ENCODE measurements at places on chromosomes 2 and 18.

DNA sequence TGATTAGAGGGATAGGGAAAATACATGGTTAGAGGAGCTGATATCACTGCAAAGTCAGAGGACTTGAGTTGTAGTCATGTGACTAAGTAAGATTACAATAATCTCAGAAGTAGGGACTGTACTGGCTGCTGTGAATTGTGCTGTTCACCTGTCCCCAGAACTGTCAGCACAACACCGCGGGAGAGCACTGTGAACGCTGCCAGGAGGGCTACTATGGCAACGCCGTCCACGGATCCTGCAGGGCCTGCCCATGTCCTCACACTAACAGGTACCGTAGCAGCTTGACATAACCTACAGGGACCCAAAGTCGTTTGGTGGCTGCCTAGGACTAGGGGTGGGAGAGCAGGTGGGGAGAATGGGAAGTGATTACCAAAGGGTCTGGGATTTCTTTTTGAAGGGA, 132.8 kb upstream of the TTC39C start:
- no peak for DNase-seq

- DNase-seq = no peak
These were observed 36.9 kb upstream of the SLC14A1 start for GRCh38 chr18:45686891-45687611.

- no peak for DNase-seq
These were observed 157.6 kb downstream of the FAM210A start for GRCh38 chr18:13568443-13569392.

- no peak for DNase-seq
These were observed 57.9 kb downstream of the POLR1A start for GRCh38 chr2:86047575-86048382.

DNA sequence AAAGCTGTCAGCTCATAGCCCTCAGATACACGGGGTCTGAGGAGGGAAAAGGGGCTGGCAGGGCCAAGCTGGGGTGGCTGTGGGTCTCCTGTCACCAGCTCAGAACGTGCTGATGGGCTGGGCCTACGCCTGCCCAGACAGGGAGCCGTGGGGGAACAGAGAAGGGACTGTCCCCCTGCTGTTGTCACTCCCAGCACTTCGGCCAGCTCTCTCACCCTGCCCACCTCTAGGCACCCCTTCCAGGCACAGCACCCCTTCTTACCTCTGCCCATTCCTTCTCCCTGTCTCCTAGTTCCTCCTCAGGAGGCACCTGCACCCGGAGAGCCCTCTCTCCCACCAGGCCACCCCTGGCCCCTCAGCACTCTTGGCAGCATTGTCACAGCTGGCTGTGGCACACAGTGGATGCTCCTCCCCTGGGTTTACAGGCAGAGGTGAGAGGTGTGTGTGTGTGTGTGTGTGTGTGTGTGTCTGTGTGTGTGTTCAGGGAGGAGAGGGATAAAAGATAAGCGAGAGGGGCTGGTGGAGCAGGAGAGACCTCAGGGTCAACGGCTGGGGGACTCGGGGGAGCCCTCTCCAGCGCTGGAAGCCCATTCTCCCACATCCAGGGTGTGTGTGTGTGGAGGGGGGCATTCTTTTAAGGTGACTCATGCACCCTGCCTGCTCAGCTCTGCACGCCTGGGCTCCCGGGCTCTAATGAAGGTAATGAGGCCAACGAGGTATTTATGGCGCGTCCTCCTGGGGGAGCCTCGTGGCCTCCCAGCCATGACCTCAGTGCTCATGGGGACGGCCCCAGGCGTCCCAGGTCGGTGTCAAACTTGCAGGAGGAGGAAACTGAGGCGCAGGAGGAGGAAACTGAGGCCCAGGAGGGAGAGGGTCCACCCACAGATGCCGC, 66.1 kb upstream of the SMAD7 start:
- DNase-seq = no peak

GRCh38 chr2:176135035-176135440, 5.5 kb downstream of the HOXD8 start:
- no peak for DNase-seq

DNA sequence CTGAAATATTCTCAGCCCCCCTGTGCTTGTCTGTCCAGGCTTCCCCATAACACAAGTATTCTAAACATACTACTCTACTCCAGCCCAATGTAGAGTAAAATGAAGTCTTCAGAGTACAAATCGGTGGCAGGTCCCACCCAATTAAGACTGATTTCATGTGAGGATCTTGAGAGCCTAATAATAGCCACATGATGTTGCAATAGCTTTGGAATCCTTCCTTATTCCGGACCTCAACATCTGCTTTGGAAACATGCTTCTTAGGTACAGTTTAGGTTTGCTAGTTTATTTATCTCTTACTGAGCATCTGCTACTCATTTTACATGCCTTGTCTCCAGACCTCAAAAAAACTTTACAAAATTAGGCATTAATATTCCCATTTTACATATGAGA, 207.3 kb upstream of the RAB6C start:
- no peak for DNase-seq

DNA sequence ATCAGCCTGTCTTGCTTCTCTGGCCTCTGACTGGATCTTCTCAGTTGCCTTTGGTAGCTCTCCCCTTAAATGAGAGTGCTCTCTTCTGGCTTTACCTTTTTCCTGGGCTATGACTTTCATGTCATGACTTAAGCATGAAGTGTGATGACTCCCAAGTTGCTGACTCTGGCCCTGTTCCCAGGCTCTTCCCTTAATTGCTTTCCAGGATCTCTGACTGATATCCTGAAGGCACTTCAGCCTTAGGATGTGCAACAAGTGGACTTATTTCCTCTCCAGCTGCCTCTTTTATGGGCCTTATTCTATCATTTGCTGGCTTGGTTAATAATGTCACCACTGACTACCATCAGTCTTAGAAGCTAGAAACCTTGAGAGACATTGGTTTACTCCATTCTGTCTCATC, 17.4 kb downstream of the SEMA4F start:
- no peak for DNase-seq

DNA sequence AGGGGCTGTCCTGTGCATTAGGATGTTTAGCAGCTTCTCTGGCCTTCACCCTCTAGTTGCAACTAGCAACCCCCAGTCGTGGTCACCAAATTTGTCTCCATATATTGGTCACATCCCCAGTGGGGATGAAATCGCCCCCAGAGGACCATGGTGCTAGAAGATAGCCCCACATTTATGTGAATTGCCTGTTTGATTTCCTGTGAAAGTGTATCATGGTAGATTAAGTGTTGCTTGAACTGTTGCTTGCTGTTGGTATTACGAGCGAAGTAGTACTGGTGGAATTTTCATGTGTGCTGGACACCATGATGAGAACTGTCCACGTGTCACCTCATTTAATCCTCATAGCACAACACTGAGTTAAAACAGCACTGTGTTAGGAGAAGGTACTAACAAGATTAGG, 59.4 kb downstream of the TSPYL6 start:
- no peak for DNase-seq

GRCh38 chr18:44093253-44093652, 587.4 kb upstream of the SETBP1 start:
- DNase-seq = no peak

- no peak for DNase-seq
These were observed 2.1 kb upstream of the SMCHD1 start for GRCh38 chr18:2653467-2653866.

- no peak for DNase-seq
These were observed 24.9 kb upstream of the TTR start for GRCh38 chr18:31566576-31567306.

All from caudate nucleus (tissue), 63 donors.